T-helper 2 cell (primary cell): ENCODE measurements at places on chromosomes 11 and 22.

DNA sequence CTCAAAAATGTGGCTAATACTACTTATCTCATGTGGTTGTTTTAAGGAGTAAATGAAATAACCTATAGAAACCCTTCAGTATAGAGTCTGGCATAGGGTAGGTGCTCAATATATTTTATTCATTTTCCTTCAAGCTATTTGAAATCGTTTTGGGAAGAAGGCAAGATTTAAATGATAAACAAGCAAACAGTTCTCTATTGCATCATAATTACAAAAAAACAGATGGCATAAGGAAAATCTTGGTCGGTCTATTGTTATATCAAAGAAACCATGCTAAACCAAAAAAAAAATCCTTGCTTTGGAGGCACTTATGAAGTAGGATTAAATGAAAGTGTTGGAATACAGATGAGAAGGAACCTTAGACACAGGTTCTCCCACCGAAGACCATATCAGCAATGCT is 4.7 kb downstream of the ZNF202 start:
- no peak for DNase-seq

DNA sequence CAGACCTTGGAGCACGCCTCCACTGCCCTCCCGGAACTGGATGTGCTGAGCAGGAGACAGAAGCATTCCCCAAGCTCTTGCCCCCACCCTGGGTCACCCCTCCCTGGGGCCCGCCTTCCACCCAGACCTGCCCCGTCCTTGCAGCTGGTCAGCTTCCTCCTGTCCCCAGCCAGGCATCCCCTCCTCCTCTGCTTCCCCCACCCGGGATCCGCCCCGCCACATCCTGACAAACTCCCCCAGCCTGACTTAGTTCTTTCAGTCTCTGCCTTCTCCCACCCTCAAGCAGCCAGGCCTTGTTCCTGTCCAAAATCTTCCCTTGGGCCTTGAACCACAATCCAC is 1.1 kb upstream of the PLXNB2 start:
- no peak for DNase-seq

DNA sequence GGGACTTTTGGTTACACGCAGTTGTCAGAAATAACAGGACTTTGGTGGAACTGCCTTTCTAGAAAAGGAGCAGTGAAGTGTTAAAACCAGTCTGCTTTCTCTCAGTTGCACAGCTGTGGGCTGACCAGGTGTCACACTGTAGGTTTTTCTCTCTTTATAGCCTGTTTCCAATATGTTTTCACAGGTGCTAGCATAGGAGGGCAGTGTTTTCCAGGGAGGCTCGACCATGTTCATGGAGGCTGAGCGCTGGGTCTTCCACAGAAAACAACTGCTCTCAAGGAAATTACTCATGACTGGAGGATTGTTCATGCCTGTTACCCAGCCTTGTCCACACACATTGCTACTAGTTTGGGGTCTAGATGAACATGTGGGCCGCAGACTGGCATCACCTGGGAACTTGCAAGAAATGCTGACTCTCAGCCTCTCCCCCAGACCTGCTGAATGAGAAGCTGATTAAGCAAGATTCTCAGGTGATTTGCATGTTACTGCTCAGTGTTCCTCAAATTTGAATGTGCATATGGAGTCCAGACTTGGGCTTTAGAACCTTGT is 157.7 kb downstream of the MAML2 start:
- no peak for DNase-seq

GRCh38 chr11:73287400-73288101 is 15.4 kb downstream of the P2RY6 start:
- no peak for DNase-seq

GRCh38 chr11:128407962-128408361 is 179.4 kb downstream of the ETS1 start:
- no peak for DNase-seq

DNA sequence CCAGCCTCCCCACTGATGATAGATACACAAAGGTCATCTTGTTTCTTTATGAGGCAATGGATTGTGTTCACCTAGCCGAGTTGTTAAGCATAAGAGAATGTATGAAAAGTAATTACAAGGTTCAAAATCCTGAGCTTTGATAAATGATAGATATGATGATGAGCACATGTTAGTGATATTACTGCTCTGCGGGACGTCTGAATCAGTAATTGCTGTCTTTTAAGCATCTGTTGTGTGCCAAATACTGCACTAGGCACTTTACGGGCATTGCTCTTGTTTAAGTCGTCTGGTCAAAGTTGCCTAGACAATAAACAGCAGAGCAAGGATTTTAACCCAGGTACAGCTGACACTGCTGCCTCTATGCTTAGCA is 559 bp upstream of the RNF141 start:
- no peak for DNase-seq

DNA sequence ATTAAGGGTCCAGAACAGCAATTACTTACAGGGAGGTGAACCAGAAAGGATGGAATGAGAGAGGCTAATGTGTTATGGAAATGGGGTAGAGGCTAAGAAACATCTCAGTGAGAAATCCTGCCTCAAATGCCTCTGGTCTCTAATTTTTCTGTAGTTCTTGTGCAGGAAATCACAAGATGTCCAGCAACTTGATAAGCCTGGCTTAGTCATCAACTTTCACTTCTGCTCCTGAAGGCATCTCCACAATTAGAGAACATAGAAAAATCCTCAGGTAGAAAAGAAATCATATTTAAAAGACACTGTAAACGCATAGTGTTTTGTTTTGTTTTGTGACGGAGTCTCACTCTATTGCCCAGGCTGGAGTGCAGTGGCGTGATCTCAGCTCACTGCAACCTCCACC is 18.7 kb downstream of the MRGPRX4 start:
- no peak for DNase-seq

DNA sequence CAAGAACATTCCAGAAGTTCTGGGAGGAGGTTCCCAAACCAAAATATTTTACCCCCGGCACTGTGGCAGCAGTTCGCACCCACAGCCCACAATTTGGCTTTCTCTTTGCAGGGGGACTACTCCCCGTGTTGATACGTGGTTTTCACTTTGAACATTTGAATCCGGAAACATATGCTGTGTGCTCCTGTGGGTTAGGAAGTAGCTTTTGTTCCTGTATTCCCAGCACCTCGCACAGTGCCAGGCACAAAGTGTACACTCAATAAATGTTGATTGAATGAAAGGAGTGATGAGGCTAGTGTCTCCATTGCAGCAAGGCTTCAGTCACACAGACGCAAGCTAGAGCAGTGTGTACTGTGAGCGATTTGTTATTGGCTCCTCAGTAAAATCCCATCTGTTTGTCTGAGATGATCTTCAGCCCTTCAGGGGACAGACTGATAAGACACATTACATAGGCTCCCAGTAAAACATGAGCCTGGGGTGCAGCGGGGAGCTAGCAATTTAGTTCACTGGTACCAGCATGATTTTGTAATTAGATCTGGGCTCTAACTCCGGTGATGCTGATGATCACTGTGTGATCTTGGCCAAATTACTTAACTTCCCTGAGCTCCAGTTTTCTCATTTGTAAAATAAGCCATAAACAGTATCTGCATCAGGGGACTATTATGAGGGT is 2.2 kb downstream of the LAYN start:
- DNase-seq: no peak

- no peak for DNase-seq
These were observed 813 bp upstream of the BTBD10 start for GRCh38 chr11:13463779-13464290.

DNA sequence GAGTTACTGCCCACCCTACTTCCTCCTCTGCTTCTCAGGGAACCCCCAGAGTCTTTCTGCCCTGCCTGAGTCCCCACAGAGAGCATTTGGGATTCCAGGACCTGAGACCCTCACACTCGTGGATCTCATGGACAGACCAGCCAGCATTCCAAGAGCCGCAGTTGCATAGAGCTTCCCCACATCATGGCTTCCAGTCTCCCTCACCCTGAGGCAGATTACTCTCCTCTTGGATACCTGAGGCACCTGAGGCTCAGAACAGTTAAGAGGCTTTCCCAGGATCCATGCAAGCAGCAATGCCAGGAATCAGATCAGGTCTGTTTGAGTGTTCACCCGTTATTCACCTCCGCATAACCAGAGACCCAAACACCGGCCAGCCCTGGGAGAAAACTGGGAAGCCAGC is 102.2 kb downstream of the TRIM29 start:
- DNase-seq: no peak

- DNase-seq: no peak
These were observed 36.0 kb upstream of the OAF start for GRCh38 chr11:120174866-120175265.

- no peak for DNase-seq
These were observed 3.9 kb upstream of the CTTN start for GRCh38 chr11:70394211-70394950.

GRCh38 chr22:37162221-37163095 is 12.7 kb upstream of the IL2RB start:
- peak; percentile 67 for DNase-seq

GRCh38 chr11:70618431-70619101 is 220.2 kb downstream of the CTTN start:
- DNase-seq: no peak

DNA sequence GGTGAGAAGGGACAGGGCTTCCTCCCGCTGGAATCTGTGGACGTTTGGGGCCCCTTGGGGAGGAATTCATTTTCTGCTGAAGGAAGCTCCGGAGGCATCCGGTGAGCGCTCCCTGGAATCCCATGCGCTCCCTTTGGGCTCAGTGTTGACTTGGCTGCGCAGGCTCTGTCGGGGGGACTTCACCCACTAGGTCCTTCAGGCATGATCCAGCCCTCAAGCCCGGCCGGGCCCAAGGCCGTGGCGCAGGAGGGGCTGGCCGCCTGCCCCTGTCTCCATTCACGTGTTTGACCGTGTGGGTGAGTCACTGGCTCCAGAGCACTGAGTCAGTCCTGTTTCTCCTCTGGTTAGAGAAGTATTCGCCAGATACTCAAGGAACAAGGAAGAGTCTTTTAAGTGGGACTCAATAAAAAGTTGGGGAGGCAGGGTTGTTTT is 1.4 kb downstream of the CTTN start:
- DNase-seq: no peak

- peak; percentile 0 for DNase-seq
These were observed 4274.9 kb upstream of the OR11H1 start for GRCh38 chr22:11253000-11253511.

GRCh38 chr11:93482556-93482955 is 60.6 kb downstream of the SMCO4 start:
- DNase-seq: no peak

- DNase-seq: peak; percentile 17
These were observed 754 bp downstream of the NUP50 start for GRCh38 chr22:45164270-45165088.

DNA sequence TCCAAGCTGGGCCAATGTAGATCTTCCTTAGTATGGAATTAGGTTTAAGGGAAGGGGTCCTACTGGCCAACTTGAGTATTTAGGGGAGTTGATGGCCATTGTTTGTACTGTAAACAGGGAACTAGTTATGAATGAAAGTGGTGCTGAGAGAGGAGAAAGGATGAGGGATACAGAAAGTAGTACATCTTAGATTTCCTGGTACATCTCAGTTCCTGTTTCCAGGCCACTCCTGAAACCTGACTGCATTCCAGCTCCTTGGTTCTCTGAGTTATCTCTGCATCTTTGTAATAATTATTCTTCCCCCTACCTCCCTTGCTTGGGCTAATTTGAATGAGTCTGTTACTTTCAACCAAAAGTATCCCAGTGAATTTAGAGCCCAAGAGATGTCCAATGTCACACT is 30.1 kb downstream of the MIAT start:
- no peak for DNase-seq

DNA sequence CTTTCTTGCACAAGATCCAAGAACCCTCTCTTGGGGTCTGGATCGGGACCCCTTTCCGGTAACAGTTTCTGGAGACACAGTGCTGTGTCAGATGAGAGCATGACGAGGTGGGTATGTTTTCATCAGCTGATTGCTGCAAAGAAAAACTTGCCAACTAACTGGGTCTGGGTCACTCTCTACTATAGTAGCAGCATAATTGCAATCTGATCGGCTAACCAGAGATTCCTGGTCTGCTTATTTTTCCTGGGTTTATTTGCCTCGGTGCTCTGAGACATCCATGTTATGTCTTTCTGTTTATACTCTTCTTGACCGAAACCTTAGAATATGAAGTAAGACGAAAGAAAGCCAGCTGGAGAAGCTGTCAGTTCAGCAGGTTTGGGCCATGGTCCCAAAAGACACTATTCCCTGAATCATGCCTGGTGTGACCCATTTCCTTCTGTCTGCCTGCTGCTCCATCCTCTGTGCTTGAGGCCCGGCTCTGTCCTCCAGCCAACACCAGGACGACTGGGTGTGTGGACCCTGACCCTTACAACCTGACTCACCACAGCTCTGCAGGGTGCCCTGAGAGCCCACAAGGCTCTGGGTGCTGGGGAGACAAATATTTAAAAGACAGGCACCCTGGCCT is 24.1 kb upstream of the CLMP start:
- DNase-seq: no peak

GRCh38 chr11:61120706-61121191 is 18.5 kb downstream of the CD5 start:
- DNase-seq: peak; percentile 41

DNA sequence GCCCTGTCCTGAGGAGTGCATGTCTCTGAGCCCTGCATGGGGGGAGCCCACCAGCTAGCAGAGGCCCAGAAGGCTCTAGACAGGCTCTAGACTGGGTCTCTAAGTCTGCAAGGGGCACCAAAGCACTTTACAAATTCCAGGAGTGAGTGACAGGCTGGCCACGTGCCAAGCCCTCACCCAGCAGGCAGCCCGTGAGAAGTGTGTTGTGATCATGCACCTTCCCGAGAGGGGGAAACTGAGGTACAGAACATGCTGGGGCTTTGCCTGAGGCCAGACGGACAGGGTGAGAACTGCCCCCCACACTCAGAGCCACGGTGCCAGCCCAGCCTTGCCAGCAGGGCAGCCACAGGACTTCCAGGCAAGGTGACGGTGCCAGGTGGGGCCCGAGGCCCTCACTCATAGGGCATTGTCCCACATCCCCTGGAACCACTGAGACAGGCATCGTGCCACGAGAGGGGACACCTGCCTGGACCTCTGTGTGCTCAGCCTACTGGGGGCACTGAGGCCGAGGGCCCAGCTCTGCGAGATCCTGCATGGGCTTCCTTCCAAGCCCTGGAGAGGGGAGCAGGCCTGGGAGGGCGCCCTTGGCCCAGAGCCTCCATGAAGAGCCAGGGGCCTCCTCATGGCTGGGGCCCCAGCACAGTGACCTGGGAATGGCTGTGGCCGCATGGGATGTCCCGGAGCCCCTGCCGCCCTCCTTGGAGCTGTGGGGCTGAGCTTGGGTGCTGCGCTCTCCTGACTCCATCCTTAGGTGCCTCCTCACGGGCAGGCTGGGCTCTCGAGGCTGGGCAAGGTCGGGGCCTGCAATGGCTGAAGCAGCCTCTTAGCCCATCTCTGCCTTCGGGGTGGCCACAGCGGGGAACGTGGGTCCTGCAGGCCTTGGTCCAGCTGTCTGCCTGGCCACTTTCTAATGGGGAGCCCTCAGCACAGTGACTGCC is 121.5 kb downstream of the KCNQ1OT1 start:
- no peak for DNase-seq

- DNase-seq: no peak
These were observed 27.4 kb upstream of the ST14 start for GRCh38 chr11:130131961-130132850.
